AG08395 (cell line): ENCODE measurements at places on chromosomes 2 and 18.
A peak's percentile ranks its signal among the peaks of the same experiment; 100 is the strongest.

DNA sequence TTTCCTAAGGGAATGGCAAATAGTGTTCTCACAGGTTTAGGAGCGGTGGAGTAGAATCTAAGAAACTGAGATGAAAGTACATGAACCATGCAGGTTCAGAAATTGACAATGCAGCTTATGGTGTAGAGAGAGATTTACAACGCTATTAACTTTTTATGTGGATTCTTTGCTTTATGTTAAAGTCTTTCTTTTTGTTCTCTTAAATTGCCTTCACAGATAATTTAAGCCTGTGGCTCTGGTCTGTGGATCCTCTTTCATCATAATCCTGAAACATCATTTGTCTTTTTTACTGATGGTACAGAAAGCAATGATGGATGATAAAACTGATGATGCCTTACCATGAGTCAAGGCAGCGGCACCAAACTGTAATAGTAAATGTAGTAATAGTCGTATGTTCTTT lies 30.3 kb downstream of the SOCS6 start:
- no peak for DNase-seq

GRCh38 chr18:10898417-10898974 lies 250.9 kb downstream of the PIEZO2 start:
- no peak for DNase-seq

- no peak for DNase-seq
Measured at GRCh38 chr2:237878-238277, 26.0 kb downstream of the SH3YL1 start.

DNA sequence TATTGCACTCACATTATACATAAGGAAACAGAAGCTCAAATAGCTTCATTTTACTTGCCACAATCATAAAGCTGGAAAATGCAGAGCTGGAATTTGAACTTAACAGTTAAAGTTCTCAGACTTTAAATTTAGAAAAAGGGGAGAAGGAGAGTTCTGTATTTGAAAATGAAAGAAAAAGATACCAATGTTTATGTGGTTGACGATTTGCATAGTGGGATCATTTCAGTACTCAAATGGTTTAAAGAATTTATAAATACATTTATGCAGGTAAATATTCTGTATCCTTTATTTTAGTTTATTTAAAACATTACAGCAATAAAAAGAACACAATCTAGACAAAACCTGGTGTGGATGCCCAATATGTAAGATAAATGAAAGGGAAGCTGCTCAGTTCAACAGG lies 25.5 kb upstream of the STAT4 start:
- no peak for DNase-seq

DNA sequence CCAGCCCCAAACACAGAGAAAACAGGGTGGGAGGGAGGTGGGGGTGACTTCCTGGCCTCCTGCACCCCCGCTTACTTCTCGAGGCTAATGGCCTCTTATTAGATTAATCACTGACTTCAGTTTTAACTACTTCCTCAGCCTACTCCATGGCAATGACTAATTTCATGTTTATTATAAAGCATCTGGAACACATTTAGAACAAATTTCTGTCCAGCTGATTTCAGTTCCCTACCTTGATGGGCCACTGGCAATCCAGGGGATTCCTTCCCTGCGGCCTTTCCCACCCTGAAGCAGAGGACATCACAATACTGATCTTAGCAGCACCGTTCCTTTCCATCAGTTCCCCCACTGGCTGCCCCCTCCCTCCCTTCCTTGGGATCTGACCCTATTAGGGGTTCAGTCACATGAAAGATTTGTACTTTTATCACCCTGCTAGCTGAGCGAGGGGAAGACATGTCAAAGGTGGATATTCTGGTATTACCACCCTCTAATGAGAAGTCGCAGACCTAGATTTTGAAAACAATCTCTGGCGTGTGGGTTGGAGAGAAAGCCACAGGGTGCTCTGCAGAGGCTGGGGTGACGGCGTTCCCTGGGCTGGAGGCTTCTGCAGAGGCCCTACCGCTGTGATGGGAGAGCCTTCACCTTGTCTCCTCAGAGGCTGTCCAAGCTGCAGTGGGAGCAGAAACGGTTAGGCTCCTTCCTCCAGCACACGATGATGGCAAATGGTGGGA lies 67.6 kb downstream of the KIAA2012 start:
- peak; percentile 73 for DNase-seq

- peak; percentile 62 for DNase-seq
Measured at GRCh38 chr18:8706791-8707555, 1.6 kb downstream of the MTCL1 start.

DNA sequence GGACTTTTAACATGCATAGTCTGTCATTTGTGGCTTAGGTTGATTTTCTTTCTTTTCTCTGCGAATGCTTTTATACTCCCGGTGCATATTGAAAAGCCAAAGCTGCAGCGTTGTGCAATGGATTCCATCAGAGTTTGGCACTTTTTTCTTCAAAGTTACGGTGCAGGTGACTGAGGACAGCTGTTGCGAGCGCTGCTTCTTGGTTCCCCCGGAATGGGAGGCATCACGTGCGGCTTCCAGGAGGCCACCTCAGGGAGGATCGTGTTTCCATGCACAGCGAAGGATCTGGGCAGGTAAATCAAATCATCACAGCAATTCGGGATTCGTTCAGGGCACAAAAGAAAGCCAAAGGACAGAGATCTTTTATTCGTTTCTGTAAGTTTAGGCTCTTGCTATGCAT lies 109.6 kb upstream of the ALKAL2 start:
- DNase-seq = no peak

DNA sequence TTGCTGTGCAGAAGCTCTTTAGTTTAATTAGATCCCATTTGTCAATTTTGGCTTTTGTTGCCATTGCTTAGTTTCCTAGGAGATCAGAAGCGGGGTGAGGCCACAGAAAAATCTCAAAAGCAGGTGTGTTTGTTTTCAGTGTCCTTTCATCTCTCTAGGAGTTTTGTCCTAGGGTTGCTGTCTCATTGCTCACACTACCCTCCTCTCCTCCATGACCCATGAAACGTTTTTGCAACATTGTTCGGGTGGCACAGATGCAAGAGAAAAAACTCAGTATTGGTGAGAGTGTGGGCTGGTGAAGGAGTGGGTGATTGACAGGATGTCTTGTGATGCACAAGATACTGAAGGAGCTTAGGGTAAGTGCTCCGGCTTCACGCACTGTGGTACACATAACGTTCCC lies 103.6 kb downstream of the LYPD1 start:
- no peak for DNase-seq

DNA sequence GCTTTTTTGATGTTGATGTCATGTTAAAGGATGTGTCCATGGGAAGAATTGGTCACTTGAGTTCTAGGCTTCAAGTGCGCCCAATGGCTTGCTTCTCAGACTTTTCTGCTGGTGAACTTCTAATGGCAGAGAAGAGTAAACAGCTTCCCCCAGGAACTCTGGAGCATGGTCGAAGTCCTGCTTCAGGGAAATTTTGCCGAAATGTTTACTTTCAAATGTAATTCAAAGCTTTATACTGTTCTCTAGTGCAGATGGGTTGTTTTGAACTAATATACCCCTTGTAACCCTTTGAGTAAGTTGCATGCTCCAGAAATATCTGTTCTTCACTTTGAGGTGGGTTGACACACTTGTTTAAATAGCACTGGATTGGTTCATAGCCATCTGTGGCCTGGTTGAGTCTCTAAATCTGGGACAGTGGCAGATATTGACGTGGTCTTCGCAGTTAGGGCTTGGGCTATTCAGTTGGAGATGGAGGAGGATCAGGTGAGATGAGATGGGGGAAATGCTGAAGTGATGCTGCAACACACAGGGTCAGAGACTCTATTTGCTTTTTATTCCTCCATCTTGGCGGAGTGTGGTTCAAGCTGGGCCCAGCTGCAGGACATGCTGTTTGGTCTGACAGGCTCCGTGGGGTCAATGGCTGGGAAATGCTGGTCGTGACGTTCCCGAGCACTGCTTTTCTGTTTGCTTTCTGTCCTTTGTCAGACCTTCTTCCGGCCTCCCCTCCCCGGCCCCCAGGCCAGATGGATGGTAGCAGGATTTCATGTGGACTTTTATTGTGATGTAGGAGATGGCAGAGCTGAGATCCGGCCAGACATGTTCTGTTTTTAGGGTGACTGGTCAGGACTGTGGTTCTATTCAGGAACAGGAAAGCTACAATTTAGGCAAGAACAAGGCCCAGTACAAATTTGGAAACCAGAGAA lies 35.9 kb downstream of the MYO1B start:
- no peak for DNase-seq

DNA sequence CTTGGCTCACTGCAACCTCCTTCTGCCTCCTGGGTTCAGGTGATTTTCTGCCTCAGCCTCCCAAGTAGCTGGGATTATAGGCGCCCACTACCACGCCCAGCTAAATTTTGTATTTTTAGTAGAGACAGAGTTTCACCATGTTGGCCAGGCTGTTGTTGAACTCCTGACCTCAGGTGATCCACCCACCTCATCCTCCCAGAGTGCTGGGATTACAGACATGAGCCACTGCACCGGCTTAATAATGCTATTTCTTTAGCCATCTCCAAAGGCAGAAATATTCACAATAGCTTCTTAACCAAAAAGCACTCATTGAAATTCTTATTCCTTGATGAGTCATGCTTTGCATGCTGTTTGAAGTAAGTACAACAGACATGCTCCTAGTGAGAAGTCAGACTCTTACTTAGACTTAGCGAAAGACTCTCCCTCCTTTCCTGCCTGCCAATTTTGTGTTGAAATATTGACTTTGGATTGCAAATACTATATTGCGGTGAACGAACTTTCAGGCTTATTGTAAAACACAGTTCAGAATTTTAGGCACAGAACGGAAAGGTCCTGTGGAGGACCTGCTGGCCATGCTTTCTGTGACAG lies 4.4 kb downstream of the ACTR3 start:
- peak; percentile 69 for DNase-seq

DNA sequence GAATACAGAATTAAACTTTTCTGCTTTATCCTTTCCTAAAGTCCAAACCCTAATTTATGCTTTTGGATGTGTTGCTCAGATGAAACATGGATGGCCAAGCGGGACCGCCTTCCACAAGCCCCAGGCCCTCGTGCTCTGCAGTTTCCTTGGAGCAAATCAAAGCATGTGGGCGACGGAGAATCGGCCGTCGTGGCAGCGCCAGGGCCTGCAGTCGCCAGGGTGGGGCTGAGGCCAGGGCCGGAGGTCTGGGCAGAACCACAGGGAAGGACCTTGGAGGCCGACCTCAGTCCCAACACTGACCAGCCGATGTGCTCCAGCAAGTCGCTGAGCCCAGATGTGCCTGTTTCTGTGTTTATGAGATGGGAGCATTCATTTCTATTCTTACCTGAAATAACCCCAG lies 108.1 kb downstream of the MBP start:
- no peak for DNase-seq

DNA sequence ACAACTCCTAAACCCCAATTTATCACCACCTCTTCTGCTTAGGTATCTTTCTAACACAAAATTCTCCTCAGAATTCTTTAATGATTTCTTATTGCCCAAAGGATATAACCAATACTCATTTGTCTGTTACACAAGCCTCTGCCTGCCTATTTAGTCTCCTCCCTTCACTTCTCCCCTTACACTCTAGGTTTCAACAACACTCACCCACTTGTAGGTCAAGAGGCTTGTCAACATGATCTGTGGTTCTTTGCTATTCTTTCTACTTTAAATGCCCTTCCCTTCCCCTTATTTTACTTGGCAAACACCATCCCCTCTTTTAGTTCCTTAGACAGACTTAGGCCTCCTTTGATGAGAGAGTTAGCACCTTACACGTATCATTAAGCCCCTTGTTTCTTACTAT lies 69.0 kb upstream of the C2orf15 start:
- DNase-seq = no peak

DNA sequence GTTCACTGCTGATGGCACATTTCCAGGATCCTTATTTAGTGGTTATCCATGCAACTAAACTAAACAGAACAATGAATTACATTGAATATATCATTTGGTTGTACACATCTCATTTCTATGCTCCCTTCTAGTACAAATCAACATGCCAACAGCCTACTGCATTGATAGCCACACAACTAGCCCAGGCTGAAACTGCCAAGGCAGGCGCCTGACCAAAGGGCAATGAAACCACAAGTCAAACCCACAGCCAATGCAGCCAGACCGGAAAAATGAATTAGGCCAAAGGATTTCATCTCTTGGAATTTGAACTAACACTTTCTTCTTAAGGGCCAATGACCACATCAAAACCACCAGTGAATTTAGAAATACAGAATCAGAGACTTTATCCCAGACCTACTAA lies 196.4 kb downstream of the NOL4 start:
- DNase-seq = no peak

- DNase-seq = no peak
Measured at GRCh38 chr2:67085146-67085545, 312.0 kb upstream of the ETAA1 start.

DNA sequence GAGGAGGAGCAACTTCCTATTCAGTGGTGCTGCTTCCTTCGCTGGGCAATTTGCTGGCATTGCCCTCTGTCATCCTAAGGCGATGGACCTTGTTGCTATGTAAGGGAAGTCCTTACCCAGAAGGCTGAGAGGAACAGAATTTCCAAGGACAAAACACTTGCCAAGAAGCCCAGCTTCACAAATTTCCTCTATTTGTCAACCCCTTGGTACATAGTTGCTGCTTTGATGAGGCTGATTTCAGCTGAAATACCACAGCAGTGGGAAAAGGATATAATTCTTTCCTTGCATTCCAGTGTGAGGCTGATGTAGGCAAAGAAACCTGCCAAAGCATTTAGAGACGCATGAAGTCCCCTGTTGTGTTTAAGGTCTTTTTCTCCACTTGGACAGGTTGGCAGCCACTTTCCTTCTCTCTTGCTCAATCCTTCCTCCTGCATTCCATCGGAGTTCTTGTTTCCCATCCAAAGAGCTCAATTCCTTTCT lies 16.4 kb upstream of the ST3GAL5 start:
- DNase-seq = peak; percentile 50

DNA sequence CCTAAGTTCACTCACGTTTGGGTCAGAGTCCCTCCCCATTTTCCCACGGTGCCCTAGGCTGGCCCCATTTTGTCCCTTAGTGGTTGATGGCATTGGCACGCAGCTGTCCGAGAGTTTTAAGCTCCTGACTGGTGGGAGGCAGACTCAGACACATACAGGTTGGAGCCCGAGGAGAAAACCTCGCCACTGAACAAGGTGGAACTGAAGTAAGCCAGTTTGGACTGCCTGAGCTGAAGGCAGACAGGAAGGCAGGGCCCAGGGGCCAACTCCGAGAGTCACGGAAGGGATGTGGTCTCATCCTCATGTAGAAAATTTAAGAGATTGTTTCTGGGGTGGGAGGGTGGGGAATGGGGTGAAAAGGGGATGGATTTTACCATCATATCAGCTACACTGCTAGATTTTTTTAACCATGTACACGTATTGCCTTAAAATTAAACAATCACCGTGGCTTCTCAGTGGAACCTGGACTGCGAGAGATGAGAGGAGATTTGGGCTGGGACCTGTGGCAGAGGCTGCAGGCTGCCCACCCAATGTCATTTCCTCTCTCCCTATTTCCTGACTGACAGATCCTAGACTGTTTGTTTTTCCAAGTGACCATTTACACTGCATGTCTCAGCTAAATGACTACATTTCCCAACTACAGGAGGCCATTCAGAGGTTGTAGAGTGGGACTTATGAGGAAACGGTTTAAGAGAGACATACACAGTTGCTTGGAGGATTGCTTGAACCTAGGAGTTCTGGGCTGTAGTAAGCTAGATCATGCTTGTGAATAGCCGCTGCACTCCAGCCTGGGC lies 19.4 kb upstream of the NMUR1 start:
- DNase-seq = no peak
